ENCODE measurements at places on chromosomes 6 and 20.

- DNase-seq, result no peak
Observed at GRCh38 chr20:9294041-9294440, 220.3 kb upstream of the LAMP5 start.

DNA sequence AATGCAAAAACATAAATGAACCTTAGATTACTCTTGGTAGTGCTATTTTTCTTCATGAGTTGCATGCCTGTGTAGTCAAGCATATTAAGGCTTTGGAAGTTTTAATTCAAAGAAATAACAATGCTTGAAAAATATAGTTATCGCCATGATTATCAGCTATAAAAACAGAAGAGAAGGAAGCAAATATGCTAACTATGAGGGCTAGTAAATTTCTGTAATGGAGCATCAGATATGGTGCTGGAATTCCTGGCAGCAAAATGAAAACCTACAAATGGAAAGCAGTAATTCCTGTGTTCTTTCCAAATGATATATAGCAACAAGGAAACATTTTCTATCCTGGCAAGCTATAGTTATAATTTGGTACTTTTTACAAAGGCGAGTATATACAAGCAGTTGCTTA lies 29.7 kb downstream of the DOP1A start:
- DNase-seq, result no peak

DNA sequence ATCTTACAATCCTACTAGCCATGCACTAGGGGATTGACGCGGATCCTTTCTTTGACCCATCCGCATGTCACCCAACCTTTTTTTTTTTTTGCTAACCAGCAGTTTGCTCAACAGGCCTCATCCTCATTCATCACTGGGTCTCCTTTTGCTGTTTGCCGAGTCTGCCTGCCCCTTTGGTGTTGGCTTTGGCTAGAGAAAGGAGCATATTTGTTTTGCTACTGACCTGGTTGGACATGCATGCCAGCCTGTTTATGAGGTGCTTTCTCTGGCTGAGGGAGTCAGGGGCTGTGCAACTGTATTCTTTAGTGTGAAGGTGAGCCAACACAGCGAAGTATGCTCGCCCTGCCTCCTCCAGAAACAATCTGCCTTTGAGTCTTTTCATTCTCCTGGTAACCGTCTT lies 40.2 kb downstream of the E2F3 start:
- DNase-seq, result no peak

GRCh38 chr6:126148853-126149252 lies 162.5 kb downstream of the TRMT11 start:
- no peak for DNase-seq

GRCh38 chr6:105443941-105444340 lies 41.1 kb upstream of the PREP start:
- DNase-seq, result no peak

- no peak for DNase-seq
Observed at GRCh38 chr6:135331002-135331401, 149.9 kb downstream of the MYB start.

- DNase-seq, result no peak
Observed at GRCh38 chr6:37756135-37756534, 58.5 kb upstream of the MDGA1 start.

- DNase-seq, result no peak
Observed at GRCh38 chr6:166286839-166287271, 21.3 kb downstream of the PRR18 start.

DNA sequence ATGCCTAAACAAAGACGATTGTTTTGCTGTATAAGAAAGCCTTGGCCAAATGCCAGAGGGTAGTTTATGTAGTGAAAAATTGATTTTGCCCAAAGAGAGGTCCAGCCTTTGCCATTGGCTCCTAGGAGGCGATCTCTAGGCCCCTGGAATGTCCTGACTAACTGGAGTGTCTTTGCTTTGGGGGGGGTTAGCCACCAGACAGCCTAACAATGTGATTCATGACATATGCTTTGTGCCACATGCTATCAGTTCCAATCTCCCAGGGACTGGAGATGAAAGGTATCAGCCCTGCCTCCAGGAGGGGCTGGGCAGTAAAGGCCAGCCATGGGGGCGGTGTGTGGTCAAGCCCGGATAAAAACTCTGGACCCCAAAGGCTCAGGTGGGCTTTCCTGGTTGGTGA lies 32.7 kb upstream of the TUBB2A start:
- no peak for DNase-seq
